ENCODE measurements at places on chromosomes 1 and 21. TPM values are rescaled to one million over a fixed set of nuclear protein-coding genes. Genes with fewer than 3 reads are reported as not detected.

Gene BTBD19
- total RNA-seq: 5.9 TPM

Gene C1orf74
- 1.9 TPM for total RNA-seq

Gene KRTAP21-1
- total RNA-seq: not detected

Gene FCRL5
- total RNA-seq: not detected

Gene IFI44L
- 37.1 TPM for total RNA-seq

Gene OR6N1
- total RNA-seq: not detected

Gene ADCY10
- total RNA-seq: not detected

Gene PGLYRP4
- total RNA-seq: not detected

Gene DONSON
- 33.3 TPM for total RNA-seq

Gene IGSF5
- total RNA-seq: 0.13 TPM

Gene SLC1A7
- not detected for total RNA-seq

Gene FBXO28
- 33.3 TPM for total RNA-seq

Gene KRTAP11-1
- total RNA-seq: not detected

Gene VANGL1
- total RNA-seq: 15.5 TPM

Gene SLAMF8
- total RNA-seq: not detected

Gene SPRR2G
- total RNA-seq: not detected

Gene NPR1
- total RNA-seq: 15.3 TPM

Gene GBP2
- total RNA-seq: 27.1 TPM

Gene HSD11B1
- 0.13 TPM for total RNA-seq

Gene FMO3
- not detected for total RNA-seq

Gene NTMT2
- total RNA-seq: not detected

Gene HES3
- not detected for total RNA-seq

Gene HENMT1
- total RNA-seq: 3.6 TPM

Gene CFH
- total RNA-seq: 3.2 TPM

Gene TRIM17
- not detected for total RNA-seq

Gene G0S2
- 54.6 TPM for total RNA-seq

Gene CR1L
- total RNA-seq: 1.00 TPM

Gene SHC1
- total RNA-seq: 224 TPM

Gene TARDBP
- total RNA-seq: 66.1 TPM

Gene GCSAML
- total RNA-seq: not detected

Gene GIPC2
- total RNA-seq: 3.6 TPM

Gene KIF26B
- total RNA-seq: 0.15 TPM

Gene OR10R2
- total RNA-seq: not detected

Gene GPR89A
- total RNA-seq: 22.3 TPM

Gene LIN28A
- total RNA-seq: not detected

Gene KRTAP19-1
- not detected for total RNA-seq

Gene PLEKHA6
- total RNA-seq: 1.3 TPM

All from mammary microvascular endothelial cell (primary cell).